Occipital lobe (tissue), 3 donors: ENCODE measurements at places on chromosomes 6 and 20. TPM values are rescaled to one million over a fixed set of nuclear protein-coding genes. Genes with fewer than 3 reads are reported as not detected.

DNA sequence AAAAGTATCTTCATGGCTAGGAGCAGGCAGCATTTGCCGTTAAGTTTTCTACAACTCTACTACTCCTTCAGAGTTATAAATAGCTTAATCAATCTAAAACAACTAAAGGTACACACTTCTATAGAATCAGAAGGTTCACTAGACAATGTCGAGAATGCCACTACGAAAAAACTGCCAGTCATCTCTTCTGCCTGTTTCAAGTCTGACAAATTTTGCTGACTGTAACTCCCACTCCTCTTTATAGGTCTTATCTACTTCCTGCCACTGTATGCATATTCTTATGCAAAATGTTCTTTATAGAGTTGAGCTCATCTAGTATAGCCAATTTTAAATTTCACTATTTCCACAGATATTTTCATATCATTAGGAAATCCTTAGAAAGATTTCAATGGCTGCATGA lies 160.1 kb downstream of the EYS start:
- DNase-seq: no peak

GRCh38 chr6:136158387-136158821 lies 91.7 kb downstream of the MTFR2 start:
- DNase-seq: no peak

GRCh38 chr20:14848806-14849205 lies 511.4 kb upstream of the FLRT3 start:
- DNase-seq: no peak

GRCh38 chr6:107304421-107305025 lies 154.8 kb downstream of the PDSS2 start:
- no peak for DNase-seq

DNA sequence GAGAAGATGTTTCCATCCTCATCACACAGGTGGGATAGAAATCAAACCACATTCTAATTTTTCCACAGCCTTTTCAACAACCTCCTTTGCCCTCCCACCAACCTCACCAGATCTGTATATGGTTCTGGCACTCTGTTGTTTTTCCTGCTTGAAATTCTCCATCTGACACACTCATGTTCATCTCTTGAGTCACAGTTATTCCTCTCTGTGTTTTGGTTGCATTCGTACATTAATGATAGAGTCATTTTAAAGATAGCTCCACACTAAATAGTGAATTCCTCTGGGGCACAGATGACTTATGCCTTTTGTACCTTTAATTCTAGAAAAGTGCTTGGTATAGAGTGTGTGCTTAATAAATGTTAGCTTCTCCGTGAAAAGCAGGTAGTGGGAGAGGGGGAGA lies 1.4 kb upstream of the GCLC start:
- no peak for DNase-seq

GRCh38 chr20:53738945-53739798 lies 145.5 kb upstream of the ZNF217 start:
- DNase-seq: no peak

GRCh38 chr6:129774697-129775447 lies 64.9 kb upstream of the ARHGAP18 start:
- peak; percentile 67 for DNase-seq

- DNase-seq: no peak
Measured at GRCh38 chr6:36526066-36526465, 21.2 kb downstream of the STK38 start.

The VTA1 gene
- 114 TPM for total RNA-seq
